Activated CD4-positive, CD25-positive, alpha-beta regulatory T cell treated with anti-CD3 and anti-CD28 coated beads, Interleukin-2, amount 50 U/mL, for 24 hours (primary cell): ENCODE measurements at places on chromosomes 7 and 10.

- no peak for ATAC-seq
Measured at GRCh38 chr7:139583826-139584553, 60.5 kb downstream of the CLEC2L start.

- peak; percentile 62 for ATAC-seq
Measured at GRCh38 chr7:150778738-150779301, 21.3 kb downstream of the TMEM176B start.

DNA sequence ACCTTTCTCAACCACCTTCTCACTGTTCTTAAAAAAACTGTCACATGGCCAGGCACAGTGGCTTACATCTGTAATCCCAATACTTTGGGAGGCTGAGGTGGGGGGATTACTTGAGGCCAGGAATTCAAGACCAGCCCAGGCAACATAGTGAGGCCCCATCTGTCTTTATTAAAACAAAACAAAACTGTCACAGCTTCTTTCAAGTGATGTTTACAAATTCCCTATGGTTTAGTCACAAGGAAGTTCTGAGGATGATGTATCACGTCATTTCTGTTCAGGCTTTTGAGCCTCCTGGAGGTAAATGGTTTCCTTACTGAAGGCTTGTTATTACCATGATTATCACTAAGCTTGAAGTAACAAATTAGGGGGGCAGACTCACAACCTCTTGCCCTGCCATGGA lies 186.2 kb downstream of the CFTR start:
- ATAC-seq: no peak

GRCh38 chr7:141295367-141295895 lies 221.6 kb downstream of the TMEM178B start:
- no peak for ATAC-seq

DNA sequence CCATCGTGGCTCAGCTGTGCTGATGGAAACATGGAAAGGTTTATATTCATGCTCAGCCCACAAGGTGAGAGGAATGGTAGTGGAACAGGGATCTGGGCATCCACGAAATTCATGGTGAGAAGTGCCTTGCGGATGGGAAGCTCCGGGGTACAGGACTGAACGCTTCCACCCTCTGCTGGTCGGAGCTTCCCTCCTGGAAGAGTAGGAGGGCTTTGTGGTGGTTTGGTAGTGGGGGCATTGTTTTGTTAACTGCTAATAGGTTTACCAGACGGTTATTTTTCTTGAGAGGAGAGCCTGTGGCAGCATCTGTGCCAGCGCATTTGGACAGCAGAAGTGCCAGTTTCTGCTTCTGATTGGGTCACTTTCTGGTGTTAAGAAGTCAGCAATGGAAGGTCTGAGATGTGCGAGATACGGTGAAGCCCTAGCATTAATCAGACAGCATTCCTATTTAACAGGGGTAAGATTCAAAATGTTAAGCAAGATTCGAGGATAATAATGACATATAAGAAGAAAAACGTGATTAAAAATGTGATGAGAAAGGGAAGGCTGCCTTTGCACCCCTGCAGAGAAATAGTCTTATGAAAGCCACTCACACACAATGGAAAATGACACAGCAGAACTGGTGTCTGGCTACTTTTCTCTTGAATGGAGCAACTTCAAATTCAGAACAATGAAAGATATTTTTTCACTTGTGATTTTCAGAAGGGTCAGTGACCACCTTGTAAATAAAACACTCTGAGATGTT lies 17.7 kb downstream of the ABCA13 start:
- no peak for ATAC-seq

- no peak for ATAC-seq
Measured at GRCh38 chr10:131531265-131532190, 220.0 kb upstream of the TCERG1L start.
